Lower lobe of right lung (tissue), 2 donors: ENCODE measurements at places on chromosomes 2 and 18. TPM values are rescaled to one million over a fixed set of nuclear protein-coding genes. Genes with fewer than 3 reads are reported as not detected.

- DNase-seq = no peak
These were observed 349.5 kb downstream of the IRS1 start for GRCh38 chr2:226450141-226450540.

DNA sequence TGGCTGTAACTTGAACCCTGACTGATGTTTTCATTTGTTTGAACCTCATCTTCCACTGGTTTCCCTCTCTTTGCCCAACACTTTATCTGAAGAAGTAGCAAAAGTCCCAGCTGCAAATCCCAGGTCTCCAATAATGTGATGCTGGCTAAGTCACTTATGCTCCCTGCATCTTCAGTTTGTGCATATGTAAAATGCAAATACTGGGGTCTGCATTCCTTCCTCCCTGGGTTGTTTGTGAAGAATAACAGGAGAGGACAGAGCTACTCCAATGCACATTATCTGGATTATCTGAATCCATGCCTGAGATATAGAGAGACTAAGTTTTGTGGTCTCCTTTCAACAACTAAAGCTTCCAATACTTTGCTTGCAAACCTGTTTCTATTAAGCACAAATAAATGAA, 22.2 kb downstream of the KIAA2012 start:
- no peak for DNase-seq

GRCh38 chr2:80438686-80439085, 134.1 kb upstream of the LRRTM1 start:
- no peak for DNase-seq

- no peak for DNase-seq
These were observed 522.0 kb downstream of the PLCL1 start for GRCh38 chr2:198326431-198326830.

GRCh38 chr18:36402765-36403396, 105.4 kb downstream of the FHOD3 start:
- DNase-seq = no peak

DNA sequence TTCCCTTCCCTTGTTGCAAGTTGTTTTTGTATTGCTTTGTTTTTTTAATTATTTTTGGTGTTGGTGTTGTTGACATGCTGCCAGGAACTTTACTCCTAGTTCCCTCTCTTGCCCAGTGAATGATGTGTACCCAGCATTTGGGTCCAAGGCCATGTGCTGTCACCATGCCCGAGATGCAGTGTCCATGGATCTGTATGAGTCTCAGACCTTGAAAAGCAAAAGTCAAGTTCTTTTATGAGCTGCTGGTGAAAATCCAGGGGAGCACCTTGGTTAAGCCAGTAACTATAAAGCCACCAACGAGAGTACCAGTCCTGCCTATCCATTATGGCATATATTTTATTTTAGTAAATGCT, 236.4 kb downstream of the BCL11A start:
- DNase-seq = no peak

- no peak for DNase-seq
These were observed 3.2 kb downstream of the NT5DC4 start for GRCh38 chr2:112723995-112724394.

The PTCD3 gene
- 73.3 TPM for total RNA-seq

The TRIM54 gene
- not detected for total RNA-seq

The ZAP70 gene
- 8.8 TPM for total RNA-seq
